Fibroblast of mammary gland (primary cell): ENCODE measurements at places on chromosomes 3 and 15.

DNA sequence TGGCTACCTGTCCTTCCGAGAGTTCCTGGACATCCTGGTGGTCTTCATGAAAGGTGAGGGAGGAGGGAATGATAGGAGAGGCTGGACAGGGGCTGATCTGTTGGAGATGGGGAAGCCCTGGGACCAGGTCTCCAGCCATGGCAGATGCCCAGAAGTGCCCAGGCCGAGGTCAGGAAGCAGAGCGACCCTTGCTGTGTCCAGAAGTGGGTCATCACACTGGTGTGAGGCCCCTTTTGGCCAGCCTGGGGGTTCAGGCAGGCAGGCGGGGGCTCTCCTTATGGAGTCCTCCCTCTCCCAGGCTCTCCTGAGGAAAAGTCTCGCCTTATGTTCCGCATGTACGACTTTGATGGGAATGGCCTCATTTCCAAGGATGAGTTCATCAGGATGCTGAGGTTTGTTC is 17.8 kb downstream of the DUOX1 start:
- no peak for DNase-seq

DNA sequence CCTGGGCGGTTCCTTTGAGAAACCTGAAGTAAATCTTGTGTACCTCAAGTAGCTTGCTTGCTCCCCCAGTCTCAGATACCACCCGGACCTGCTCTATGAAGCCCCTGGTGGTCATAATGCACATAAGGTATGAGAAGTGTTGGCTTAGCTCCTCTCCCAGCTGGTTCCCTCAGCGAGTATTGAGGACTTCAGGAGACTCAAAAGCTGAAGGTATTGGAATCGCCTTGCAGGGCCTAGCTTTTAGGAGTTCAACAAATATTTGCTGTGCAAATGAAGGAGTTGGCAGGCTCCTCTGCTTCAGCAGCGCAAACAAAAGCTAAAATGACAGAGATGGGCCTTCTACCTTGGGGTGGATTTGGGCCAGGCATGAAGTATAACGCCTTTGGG is 1.7 kb downstream of the CMTM8 start:
- DNase-seq = peak; percentile 38

- no peak for DNase-seq
These were observed 57.1 kb downstream of the CAPN7 start for GRCh38 chr3:15263120-15263519.

GRCh38 chr3:117750674-117751269 is 1041.2 kb downstream of the TUSC7 start:
- DNase-seq = no peak

DNA sequence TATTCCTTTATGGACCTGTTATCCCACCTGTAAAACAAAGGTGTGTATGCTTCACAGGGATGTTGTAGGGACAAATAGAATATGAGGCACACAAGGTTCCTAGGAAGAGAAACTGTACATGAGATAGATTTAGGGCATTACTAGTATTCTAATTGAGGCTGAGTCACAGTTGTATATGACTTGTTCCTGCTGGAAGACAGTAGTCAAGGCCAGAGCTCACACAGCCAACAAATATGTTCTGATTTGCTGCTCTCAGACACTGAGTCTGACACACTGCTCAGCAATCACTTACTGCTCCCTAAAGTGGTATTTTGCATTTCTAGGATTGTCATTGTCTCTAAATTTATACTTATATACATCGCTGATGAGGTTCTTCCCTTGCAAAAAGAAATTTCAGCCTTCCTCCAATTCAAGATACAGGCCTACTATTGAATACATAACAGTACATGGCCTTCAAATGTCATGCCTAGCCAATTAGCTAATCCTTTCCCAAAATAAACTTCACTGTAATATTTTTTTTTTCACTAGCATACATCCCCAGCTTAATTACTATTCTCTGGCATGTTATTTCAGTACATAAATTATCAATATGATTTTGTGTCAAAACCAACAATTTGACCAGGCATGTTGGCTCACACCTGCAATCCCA is 69.8 kb downstream of the TIGIT start:
- peak; percentile 79 for DNase-seq

GRCh38 chr3:193506921-193507320 is 47.8 kb downstream of the ATP13A4 start:
- no peak for DNase-seq

DNA sequence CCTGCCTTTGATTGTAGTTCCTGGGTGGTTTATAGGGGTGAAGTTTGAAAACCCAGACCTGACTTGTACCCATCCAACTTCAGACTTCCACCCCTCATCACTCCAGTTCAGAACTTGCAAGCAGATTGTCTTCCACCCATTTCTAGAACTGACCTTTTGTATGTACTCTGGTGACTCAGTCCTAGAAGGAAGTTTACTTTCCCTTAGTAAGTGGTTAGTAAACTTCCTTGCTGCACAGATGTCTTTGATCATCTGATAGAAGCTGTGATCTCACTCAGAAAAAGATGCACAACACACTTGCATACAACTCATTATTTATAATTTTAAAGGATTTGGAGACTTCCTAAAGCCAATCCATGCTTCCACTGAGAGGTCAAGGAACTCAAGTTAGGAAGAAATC is 368.0 kb downstream of the MFSD1 start:
- DNase-seq = peak; percentile 94

GRCh38 chr3:142154186-142154585 is 4.8 kb upstream of the TFDP2 start:
- no peak for DNase-seq
